COR-L47 (cell line): ENCODE measurements at places on chromosomes 2 and 18.

DNA sequence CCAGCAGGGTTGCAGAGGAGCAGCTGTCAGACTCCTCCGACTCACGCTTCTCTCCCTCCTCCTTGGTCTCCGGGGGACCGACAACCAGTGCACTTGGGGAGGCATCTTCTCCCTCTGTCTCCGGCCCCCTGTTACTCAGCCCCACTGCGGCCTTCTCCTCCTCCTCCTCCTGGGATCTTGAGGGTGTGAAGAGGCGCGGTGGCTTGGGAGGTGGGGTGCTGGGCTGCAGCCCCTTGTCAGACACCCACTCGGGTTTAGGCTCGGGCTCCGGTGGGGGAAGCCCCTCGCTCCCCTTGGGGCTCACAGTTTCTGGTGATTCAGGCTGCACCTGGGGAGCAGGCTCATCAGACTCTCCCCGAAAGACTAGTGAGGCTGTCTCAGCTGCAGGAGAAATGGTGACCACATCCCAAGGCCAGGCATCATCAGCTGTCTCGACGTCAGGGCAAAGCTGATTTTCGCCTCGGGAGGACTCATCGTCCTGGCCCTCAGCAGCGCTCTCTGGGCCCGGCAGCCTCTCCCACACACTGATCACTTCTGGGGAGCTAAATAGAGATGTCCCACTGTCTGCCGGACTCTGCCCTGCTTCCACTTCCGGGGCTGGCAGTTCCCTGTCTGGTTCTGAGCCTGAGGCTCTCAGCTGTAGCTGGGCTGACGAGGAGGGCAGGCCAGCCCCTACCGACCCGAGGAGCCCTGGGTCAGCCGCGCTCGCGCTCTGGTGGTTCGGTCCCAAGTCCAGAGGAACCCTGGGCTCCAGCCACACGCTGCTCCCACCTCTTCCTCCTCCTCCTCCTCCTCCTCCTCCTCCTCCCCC is 9.0 kb upstream of the SFXN5 start:
- no peak for DNase-seq

GRCh38 chr2:15275346-15275745 is 285.8 kb downstream of the NBAS start:
- DNase-seq, result no peak

DNA sequence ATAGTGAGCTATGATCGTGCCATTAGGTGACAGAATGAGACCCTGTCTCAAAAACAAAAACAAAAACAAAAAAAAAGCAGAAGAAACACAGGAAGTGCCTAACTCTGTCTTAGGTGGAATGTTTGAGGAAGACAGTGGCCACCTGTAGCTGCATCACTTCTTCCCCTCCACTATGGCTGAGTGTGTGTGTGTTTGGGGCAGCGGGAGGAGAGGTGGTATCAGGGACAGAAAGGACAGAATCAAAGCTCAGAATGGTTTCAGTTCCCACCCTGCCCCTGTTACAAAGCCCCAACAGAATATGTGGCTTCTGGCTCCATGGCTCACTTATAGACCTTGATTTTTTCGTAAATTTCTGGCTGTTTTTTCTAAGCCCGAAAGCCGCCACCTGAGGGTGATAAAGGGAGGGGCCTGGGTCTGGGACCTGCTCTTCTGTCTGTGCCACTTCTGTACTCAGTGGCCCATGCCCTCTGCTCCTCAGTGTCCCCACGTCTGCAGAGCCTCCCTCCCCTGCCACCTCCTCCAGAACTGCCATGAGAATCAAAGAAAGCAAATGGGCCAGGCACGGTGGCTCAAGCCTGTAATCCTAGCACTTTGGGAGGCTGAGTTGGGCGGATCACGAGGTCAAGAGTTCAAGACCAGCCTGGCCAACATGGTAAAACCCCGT is 27.4 kb downstream of the SERTAD2 start:
- no peak for DNase-seq

GRCh38 chr2:47043891-47044239 is 111.2 kb downstream of the STPG4 start:
- peak; percentile 45 for DNase-seq

- DNase-seq, result no peak
These were observed 50.5 kb downstream of the DHRS9 start for GRCh38 chr2:169119851-169120250.

- no peak for DNase-seq
These were observed 68.0 kb downstream of the FAM171B start for GRCh38 chr2:186761814-186762213.

- DNase-seq, result no peak
These were observed 7.0 kb upstream of the SP5 start for GRCh38 chr2:170707821-170708795.

- DNase-seq, result no peak
These were observed 180.4 kb downstream of the FAM210A start for GRCh38 chr18:13545955-13546354.

DNA sequence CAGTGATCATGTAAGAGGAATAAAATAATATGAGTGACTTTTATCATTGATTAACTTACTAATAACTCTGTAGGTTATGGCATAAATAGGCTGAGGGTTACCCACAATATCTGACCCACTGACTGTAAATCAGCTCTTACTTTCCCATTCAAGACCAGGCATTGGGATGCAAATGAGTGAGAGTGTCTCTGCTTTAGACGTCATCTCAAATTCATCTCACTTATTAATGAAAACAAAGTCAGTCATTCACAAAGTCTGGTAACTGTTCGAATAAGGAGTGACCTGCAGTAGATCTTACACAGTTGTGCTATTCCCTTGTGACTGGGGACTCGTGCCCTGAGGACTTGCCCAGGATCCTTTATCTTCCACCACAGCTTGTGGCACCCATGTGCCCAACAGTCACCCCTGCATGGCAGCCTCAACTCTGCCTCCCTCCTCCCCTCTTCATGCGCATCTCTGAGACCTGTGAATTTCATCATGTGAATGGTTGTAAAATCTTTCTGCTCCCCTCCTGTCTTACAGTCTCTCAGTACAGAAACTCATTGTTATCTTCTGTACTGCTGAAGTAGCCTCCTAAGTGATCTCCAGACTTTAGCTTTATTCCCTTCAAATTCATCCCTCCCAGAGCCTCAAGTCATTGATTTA is 131.4 kb downstream of the ARHGAP28 start:
- DNase-seq, result no peak

GRCh38 chr2:152406836-152407161 is 71.8 kb downstream of the FMNL2 start:
- DNase-seq, result no peak

- peak; percentile 10 for DNase-seq
These were observed 37.1 kb downstream of the ANKRD44 start for GRCh38 chr2:197273485-197273884.

DNA sequence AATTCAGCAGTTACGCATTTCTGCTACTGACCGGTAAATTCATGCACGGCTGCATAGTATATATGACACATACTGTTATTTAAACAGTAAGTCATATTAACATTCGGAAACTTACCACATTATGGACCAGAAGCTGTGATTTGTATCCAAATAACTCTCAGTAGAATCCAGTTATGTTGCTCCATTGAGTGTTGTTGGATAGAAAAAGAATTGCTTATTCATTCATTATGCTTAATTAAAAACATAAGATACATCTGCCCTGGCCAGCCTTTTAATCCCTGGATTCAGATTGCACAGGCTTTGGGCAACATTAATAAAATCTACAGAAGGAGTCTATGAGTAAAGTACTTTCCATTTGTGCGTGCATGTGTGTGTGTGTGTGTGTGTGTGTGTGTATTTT is 111.3 kb downstream of the CPS1 start:
- no peak for DNase-seq

- no peak for DNase-seq
These were observed 19.4 kb downstream of the PLB1 start for GRCh38 chr2:28515176-28515751.

GRCh38 chr18:55748227-55748738 is 160.3 kb upstream of the TCF4 start:
- no peak for DNase-seq

DNA sequence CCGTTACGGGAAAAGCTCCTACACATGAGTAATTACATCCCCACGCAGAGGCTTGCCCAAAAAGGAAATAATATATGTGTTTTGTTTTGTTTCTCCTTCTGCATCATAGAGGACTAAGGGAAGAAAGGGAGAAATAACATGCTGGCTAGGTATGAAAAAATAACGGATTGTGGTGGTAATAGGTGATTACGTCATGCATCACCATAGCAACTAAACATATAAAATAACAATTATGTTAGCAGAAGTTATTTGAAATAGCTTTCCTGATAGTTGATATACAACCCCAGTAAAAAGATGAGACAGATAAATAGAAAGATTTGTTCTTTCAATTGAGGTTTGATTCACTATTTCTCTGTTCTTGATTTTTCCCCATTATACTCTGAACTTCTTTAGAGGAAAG is 518.0 kb downstream of the ZNF516 start:
- no peak for DNase-seq

- no peak for DNase-seq
These were observed 40.0 kb upstream of the BMP10 start for GRCh38 chr2:68911246-68911645.

GRCh38 chr2:46339200-46339599 is 42.0 kb downstream of the EPAS1 start:
- DNase-seq, result no peak

DNA sequence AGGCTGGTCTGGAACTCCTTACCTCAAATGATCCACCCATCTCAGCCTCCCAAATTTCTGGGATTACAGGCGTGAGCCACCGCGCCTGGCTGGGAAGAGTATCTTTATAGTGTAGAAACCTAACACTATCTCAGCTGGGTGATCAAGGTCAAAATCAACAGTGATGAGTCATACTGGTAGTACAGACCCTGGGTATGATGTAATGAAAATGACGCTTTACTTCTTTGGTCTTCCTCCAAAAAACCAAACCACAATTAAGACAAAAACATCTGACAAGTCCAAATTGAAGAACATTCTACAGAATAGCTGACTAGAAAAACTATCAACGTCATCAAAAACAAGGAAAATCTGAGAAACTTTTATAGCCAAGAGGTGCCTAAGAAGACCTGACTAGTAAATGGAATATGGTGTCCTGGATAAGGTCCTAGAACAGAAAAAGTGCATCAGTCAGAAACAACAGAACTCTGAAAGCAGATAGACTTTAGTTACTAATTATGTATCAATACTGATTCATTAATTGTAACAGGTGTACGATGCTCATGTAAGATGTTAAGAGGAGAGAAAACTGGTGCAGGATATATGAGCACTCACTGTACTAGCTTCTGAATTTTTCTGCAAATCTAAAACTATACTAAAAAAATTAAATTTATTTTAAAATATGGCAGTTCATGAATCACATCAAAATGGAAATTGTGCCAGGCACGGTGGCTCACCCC is 25.4 kb downstream of the PDCL3 start:
- no peak for DNase-seq

- no peak for DNase-seq
These were observed 3.7 kb downstream of the RIOK3 start for GRCh38 chr18:23456835-23457234.

DNA sequence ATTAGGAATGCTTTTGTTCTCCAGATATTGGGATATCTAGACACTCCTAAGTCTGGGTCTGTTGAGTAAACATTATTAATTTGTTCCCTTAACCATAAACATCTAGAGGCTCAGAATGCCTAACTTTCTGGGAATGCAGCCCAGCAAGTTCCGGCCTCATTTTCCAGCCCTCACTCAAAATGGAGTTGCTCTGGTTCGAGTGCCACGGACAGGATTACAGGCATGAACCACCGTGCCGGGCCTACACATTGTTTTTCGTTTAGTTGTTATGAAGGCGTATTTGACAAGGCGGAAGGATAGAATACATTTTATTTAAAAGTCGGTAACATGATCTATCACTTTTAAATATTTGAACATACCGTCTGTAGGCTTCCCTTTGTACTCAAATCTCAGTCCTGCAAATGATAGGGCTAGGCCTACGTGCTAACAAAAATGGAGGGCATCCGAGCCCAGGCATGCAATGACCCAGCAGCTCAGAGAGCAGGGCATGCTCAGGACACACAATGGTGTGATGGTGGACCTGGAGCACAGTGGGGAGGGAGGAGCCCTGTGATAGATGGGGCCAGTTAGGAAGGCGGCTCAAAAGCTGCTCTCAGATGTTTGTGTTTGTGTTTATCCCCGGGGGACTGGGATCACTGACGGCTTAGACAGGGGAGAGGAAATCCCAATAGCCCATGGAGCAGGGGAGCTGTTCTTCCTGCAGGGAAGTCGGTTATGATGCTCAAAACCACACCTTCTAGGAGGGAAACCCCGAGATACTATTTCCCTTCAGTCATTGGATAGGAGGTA is 2.9 kb upstream of the SCYGR1 start:
- DNase-seq, result no peak

- DNase-seq, result peak; percentile 90
These were observed 594.3 kb upstream of the NETO1 start for GRCh38 chr18:73462092-73462491.

DNA sequence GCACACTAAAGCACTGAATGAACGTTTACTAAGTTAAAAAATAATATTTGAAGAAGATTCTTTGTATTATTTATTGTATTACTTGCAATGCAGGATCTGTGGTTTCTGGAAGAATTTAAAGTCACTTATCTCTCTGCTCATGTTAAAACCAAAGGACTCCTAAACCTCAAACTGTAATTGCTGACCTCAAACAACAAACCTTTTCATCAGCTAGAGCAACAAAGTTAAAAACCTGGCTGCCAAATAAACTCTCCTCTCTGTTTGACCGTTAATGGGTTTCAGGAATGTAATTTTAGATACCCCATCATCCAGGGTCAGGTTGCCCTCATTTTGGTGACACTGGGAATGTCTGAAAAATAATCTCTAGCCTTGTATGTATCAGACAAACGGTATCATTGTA is 239.1 kb downstream of the TGIF1 start:
- DNase-seq, result no peak

DNA sequence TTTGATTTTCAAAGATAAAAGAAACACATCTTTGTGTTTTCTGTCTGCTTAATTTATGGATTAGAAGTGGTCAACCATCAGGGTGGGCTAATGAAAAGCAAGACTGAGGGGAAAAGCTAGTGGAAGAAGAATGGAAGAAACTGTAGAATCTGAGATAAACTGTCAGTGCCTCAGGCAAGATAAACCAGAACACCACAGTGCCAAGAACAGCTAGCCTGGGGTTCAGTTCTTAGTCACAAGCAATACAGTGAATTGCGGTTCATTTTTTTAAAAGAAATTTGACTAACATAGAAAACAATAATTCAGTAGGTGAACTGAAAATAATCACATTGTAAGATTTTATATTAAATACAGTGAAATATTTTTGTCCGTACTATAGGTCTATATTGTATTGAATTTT is 22.0 kb upstream of the LNPK start:
- no peak for DNase-seq

DNA sequence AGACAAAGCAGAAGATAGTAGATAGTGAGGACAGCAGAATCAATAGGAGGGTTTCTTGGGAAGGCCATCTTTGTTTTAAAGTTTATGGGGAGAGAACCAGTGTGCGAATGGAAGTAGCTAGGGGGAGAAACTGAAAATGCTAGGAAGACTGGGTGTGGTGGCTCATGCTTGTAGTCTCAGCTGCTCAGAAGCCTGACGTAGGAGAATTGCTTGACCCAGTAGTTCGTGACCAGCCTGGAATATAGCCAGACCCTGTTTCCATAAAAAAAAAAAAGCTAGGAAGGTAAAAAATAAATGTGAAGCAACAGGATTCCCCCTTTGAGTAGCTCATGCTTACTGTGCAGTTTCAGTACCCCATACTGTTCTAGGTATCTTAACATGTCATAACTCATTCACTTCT is 19.2 kb upstream of the DRC1 start:
- DNase-seq, result no peak

GRCh38 chr2:73979021-73979420 is 5.7 kb upstream of the TET3 start:
- no peak for DNase-seq
